ENCODE measurements at places on chromosomes 16 and 17.

DNA sequence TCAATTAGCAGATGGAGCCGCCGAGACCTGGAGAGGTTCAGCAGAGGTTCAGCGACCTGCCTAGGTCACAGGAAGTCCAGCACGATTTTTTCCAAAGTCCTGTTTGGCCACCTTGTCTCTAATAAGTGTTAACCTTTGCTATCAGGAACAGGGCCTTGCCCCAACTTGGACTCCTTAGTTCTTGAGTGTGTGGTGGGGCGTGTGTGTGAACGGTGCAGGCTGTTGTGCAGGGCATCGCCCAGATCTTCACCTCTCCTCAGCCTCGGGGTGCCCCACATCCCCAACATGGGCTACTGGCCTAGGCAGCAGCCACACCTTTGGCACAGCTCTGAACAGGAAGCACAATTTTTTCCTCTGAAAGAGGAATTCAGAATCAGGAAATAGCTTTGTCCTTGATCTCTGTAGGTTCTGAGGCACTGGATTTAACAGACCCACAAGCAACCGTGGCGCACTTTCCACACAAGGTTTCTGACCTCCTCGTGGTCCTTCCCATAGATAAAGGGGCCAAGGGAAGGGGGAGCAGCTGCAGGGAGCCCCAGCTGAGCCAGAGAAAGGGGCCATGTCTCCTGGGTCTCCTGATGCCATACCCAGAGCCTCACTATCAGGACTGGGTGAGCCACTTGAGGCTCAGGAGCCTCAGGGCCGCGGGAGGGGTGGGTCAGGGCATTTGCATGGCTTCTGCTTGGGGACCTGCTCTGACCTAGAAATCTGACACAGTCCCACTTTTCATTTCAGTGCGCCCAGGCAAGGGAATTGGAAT lies 10.4 kb downstream of the MPRIP start:
- no peak for DNase-seq

GRCh38 chr17:10139577-10139976 lies 58.8 kb downstream of the GAS7 start:
- DNase-seq, result no peak

DNA sequence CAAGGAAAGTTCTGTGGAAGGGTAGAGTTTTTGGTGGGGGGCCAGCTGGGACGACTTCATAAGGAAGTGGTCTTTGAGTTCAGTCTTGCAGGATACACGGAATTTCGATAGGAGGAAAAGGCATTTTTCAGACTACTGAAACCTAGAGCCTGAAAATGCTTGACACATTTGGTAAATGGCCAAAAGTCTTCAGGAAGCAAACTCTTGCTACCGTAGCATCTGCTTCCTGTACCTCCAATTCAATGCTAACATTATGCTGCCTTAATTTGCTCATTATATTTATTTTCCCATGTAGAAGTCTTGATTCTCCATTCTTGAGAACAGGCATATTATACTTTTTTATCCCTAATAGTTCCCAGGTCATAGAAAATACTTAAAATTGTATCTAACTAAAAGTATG lies 129.3 kb upstream of the MED13 start:
- peak; percentile 8 for DNase-seq

DNA sequence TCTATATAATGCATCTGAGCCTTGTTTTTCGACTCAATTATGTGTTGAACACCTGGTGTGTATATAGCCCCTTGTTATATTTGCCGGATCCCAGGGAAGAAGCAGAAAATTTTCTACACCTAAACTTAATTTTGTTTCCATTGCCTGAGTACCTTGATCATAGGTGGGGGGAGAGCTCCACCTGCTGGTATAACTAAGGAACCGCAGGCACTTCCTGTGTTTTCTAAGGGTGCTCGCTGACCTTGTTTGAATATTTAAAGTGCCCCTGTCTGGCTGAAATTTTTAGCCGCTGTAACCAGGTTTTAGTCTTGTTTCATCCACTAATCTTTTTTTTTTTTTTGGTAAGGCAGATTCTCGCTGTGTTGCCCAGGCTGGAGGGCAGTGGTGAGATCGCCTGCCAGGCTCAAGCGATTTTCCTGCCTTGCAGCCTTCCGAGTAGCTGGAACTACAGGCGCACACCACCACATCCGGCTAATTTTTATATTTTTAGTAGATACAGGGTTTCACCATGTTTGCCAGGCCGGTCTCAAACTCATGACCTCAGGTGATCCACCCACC lies 6.5 kb upstream of the NUBP1 start:
- peak; percentile 86 for DNase-seq

DNA sequence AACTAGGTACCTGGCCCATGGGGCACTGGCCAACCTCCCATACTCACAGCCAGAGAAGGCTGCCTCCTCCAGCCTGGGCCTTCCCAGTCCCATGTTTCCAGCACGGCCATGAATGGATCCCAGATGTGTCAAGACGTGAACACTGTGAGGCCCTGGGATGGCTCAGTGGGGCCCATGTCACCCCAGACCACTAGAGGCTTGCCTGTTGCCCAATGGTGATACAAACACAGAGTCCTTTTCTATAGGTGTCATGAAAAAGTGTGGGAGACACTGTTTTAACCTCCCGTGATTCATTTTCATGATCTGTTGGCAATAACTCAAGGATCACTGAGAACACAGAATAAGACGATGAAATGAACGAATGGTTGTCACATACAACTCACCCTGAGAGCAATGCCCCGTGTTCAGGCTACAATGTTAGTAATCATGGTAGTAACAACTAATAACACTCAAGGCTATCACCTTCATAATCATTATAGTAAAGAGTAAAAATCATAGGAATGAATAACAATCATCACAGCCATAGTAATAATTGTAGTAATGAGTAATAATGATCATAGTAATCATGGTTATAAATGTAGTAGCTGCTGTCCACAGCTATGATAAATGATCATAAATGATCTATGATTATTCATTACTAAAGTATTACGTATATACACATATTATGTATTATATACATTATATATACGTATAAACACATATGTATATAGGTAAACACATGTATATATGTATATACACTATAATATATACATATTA lies 64.0 kb downstream of the DYNLRB2 start:
- DNase-seq, result no peak

- DNase-seq, result no peak
These were observed 16.6 kb downstream of the CCL4 start for GRCh38 chr17:36120221-36120620.

GRCh38 chr16:65967376-65967775 lies 399.1 kb upstream of the CDH5 start:
- DNase-seq, result no peak

- peak; percentile 83 for DNase-seq
These were observed 3.1 kb upstream of the HOXB2 start for GRCh38 chr17:48547808-48548522.

DNA sequence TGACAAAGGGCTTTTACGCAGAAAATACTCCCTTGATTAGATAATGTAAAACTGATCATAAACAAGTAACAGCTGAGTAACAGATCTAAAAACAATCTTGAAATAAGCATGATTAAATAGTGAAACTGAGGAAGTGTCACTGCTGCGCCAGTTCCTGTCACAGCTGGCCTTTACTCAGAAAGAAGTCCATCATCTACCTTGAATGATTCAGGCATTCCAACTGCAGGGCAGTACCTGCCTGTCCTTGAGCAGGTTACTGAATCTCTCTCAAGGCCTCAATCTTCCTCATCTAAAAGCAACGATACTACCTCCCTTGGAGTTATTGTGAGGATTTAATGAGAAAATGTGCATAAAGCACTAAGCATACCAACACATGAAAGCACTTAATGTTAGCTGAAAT lies 12.7 kb downstream of the PHLPP2 start:
- DNase-seq, result no peak

Data from lung (tissue), 17 donors.